ENCODE measurements at places on chromosomes 16 and 17.

DNA sequence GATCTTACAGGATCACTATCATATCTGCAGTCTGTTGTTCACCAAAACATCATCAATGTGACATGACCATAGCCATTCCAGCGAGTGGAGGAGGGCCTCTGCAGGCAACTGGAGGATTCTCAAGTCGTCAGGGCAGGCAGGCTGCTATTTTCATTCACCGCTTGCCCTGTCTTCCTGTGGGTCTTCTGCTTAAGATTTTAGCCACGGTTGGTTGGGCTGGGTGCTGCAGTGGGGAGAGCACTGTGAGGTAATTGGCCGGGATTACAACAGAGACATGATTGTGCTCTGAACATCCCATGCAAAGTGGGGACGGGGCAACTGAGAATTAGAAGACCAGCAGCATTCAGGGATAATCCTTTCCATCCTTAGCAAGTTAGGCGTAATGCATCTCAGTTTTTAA is 245.9 kb downstream of the CPPED1 start:
- no peak for DNase-seq

DNA sequence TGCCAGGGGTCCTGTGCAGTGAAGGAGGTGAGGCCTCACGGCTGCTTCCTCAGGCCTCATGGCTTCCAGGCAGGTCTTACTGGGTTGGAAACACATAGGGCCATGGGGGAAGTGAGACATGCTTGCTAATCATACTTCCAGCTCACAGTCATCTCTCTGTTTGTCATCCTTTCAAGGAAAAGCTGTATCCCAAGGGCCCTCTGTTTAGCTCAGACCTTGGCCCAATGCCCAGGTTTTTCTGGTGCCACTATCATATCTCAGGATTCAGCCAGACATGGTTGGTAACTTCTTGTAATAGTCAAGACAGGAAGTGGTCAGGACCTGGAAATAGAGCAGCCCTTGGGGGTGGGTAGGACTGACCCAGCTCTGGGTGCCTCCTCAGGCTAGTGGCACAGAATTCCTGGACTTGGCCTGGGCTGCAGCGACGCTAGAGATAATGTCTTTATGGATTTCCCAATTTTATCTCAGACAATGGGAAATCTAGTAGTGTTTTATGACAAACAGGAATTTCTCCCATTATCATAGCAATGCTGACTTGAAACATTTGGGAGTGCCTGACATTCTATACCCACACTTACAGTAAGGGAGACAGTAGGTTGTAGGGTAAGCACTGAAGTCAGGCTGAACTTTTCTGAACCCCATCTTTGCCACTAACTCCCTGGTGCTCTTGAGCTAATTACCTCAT is 13.5 kb upstream of the ITGB3 start:
- DNase-seq, result no peak

GRCh38 chr17:31431098-31431851 is 39.8 kb downstream of the RAB11FIP4 start:
- DNase-seq, result no peak

GRCh38 chr16:63312346-63312745 is 1276.1 kb upstream of the CDH8 start:
- no peak for DNase-seq

GRCh38 chr16:86578611-86579267 is 390 bp downstream of the FOXL1 start:
- DNase-seq, result no peak

DNA sequence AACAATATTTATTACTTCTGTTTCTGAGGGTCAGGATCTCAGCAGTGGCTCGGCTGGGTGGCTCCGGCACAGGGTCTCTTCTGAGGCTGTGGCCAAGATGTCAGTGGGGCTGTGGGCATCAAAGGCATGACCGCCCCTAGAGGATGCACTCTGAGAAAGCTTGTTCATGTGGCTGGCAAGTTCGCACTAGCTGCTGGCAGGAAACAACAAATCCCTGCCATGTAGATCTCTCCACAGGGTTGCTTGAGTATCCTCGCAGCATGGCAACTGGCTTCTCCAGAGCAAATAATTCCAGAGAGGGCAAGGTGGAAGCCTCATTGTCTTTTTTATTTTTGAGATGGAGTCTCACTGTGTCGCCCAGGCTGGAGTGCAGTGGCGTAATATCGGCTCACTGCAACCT is 12.5 kb downstream of the KCTD13 start:
- DNase-seq, result no peak

GRCh38 chr16:23905027-23905426 is 69.2 kb downstream of the PRKCB start:
- DNase-seq, result no peak

DNA sequence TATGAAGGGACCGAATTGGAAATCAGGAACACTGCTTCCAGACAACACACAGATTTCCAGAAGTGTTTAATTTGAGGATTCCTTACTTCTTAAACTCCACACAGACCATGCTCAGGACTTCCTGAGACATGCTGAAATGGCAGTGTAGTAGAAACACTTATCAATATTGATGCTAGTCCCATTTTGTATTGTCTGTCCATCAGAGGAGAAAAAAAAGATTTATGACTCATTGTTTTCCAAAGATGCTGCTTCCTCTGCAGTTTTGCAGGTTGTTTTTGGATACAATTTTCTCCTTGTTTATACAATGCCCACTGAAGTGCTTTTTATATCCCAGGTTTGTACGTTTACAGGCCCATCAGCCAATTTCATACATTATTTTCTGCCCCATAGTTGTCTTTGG is 68.3 kb upstream of the TANC2 start:
- no peak for DNase-seq

GRCh38 chr17:67712375-67712774 is 5.4 kb upstream of the NOL11 start:
- no peak for DNase-seq

GRCh38 chr17:28718333-28719020 is 809 bp upstream of the RAB34 start:
- no peak for DNase-seq

- DNase-seq, result no peak
Measured at GRCh38 chr16:54980821-54981220, 50.2 kb downstream of the IRX5 start.

DNA sequence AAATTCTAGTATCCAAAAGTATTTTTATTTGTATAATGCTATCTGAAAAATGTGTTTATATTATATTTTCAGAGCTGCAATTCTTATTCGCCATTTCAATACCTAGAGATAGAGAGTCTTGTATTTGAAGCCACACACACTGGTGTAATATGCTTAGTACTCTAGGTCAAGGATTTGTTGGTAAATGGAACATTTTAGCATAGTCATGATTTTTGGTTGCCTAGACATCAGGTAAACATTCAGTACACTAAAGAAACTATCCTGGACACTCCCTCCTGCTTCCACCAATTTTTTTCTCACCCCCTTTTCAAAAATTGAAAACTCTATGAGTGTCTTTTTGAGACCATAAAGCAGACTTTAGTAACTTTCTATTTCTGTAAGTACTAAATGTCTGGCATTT is 20.8 kb downstream of the ABHD15 start:
- no peak for DNase-seq

DNA sequence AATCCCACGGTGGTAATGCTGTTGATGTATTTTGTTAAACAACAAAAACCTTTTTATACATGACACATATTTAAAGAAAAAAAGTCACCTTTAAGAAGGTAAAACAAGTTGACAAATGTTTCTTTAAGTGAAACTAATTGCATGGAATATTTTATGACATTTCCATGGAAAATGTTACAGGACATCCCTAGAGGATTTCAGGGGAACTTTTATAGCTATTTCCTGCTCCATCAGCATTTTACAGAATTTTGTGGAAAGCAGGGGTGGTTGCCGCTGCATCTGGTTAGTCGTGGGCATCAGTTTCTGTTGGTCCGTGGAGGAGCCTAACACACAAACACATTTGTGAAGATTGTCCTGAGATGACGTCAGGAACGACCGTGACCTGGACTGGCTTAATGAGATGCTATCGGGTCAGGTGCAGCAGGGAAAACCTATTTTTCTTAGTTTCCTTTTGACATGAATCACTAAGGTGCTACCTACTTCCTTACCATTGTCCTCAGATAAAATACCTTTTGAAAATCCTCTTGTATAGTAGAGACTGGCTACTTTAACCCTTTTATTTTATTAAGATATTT is 305.1 kb downstream of the MAP2K6 start:
- no peak for DNase-seq

DNA sequence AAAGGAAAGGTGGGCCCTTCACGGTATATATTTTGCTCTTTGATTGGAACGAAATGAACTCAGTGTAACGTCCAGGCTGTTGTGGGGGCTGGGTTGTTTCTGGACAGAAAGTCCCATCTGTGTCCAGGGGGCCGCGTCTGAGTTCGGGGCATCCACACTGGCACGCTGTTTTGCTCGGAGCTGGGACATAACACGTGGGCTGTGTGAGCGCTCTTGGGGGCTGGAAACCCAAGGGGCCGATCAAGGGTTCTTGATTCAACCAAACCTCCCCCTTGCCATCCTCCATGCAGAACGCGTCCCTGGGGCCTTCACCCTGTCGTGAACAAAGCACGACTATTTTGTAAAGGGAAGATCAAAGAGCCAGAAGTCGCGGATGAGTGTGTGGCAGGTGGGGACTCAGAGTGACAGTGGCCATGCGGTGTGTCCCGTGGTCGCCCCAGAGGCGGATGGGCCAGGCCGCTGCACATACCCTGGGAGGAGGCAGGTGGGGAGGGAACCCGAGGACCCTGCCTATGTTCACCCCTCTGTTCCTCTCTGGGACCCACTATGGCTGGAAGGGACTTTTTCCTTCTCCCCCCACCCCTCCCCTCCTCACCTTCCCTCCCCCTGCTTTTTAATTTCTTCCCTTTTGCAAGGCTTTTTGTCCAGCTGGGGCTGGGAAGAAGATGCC is 387.2 kb downstream of the SEC14L1 start:
- DNase-seq, result no peak

- DNase-seq, result no peak
Measured at GRCh38 chr17:78315355-78316114, 44.3 kb downstream of the SOCS3 start.

DNA sequence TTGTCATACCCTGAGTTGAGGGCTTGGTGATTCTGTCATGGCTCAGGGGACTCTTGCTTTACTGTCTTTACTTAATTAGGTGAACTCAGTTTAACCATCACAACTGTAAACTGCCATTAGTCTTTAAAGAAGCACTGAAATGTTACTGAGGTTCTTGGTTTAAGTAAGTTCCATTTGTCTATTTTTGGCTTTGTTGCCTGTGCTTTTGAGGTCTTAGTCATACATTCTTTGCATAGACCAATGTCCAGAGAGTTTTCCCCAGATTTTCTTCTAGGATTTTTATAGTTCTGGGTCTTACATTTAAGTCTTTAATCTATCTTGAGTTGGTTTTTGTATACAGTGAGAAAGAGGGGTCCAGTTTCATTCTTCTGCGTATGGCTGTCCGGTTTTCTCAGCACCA is 137.5 kb downstream of the SOCS1 start:
- no peak for DNase-seq

GRCh38 chr17:74963656-74964055 is 8.9 kb downstream of the HID1 start:
- DNase-seq, result no peak

DNA sequence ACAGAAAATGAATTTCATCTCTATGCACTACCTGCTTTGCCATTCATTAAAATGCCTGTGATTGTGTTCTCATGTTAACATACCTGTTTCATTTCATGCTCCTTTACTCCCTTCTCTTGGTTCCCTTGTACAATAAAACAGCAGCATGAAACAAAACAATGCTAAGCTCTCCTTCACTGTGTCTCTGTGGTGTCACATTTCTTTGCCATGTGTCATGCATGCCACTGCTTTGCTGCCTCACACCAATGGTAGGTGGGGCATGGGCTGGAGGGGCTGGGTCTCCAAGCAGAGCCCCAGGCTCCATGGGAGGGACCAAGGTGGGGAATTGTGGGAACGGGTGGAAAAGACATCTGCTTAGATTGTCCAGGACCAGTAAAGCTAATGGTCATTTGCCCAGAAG is 83.6 kb downstream of the RGS9 start:
- no peak for DNase-seq

DNA sequence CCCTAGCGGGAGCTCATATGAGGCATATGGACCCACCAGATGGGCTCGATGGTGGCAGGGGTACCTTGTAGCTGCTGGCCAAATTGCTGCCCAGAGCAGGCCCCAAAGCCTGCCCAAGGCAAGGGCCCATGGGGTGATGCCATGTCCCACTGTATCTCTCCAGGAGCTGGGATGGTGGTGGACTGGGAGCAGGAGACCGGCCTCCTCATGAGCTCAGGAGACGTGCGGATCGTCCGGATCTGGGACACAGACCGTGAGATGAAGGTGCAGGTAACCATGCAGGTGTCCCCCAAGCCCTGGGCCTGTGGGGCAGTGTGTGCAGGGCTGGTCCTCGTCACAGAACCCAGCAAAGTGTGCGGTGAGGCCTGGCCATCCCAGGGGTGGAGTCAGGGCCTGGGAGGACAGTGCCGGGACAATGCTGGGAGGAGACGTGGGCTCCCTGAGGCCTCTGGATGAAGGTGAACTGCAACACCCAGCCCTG is 34.1 kb upstream of the CHMP6 start:
- DNase-seq, result no peak

DNA sequence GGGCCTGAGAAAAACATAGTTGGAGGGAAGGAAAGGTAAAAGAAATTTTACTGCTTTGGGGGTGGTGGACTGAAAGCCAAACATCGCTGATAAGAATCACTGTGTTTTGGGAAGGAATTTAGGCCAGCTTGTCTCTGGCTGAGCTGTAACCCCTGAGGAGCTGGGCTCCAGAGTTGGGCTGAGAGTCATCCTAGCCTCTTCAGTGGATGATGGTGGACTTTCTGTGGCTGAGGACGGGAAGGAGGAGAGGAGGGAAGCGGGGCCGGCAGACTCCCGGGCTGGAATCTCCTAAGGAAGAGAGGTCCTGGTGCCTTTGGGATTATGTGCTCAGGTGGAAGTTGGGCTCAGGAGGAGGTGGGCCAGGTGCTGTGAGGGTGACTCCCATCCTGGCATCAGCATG is 8.6 kb downstream of the WNT9B start:
- no peak for DNase-seq

- DNase-seq, result no peak
Measured at GRCh38 chr17:44354582-44355561, 8.8 kb downstream of the FAM171A2 start.

DNA sequence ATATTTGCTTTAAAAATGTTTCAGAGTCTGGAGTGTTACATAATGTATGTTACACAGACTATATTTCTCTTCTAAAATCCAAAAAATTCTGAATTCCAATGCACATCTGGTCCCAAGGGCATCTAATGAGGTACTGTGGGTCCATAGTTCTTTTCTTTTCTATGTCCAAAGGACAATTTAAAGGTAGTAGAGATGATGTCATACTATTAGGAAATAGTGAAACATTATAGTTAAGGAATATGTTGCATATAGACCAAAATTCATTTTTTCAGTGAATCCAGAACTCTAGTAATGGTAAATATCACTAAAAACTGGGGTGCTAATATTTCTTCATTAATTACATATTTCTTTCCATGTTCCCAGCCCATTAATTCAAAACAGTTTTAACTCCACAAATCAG is 23.0 kb downstream of the NME2 start:
- no peak for DNase-seq

All from NCI-H187 (cell line).